ENCODE measurements at places on chromosomes 3 and 15. TPM values are rescaled to one million over a fixed set of nuclear protein-coding genes. Genes with fewer than 3 reads are reported as not detected.

The C3orf22 gene
- total RNA-seq = not detected

The ISG20 gene
- total RNA-seq = 27.2 TPM

The ZIC4 gene
- total RNA-seq = not detected

The MEIS2 gene
- not detected for total RNA-seq

The ZNF662 gene
- total RNA-seq = 1.5 TPM

DNA sequence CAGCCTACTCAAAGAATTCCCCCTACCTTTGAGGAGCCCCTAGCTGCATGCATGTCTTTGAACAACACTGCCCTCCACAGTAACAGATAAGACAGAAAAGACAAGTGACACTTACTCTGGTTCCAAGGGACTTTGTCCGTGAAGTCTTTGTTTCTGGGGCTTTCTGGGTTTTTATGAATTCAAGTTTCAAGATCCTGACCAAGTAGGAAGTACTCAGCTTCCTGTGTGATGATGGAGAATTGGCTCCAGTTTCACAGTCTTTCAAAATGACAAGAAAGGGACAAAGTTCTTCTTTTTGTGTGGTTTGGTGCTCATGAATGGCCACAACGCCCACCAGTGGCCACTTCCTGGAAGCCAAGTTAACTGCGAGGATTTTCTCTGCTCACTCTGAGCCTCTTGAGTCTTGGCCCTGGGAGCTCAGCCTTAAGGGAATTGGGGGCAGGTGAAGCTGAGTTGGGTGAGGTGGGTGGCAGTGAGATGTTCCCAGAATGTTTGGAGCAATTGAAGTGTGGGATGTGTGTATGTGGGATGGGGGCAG is at the start of gene CCR1:
TSS of gene CCR1 (minus strand) at position 147 of the 538 bp plus-strand sequence. CDS start 4,000 bp downstream, outside the sequence.
- peaks cover 30% of the 10 kb centered on the region for H3K4me1 ChIP-seq
- H3K4me3 ChIP-seq = no peak within 1 kb of the TSS
- H3K27me3 ChIP-seq = no peaks in the 10 kb centered on the region
- H3K27ac ChIP-seq = no peak within 1 kb of the TSS
- no peaks in the 10 kb centered on the region for H3K36me3 ChIP-seq
- DNase-seq = peak; percentile 61

DNA sequence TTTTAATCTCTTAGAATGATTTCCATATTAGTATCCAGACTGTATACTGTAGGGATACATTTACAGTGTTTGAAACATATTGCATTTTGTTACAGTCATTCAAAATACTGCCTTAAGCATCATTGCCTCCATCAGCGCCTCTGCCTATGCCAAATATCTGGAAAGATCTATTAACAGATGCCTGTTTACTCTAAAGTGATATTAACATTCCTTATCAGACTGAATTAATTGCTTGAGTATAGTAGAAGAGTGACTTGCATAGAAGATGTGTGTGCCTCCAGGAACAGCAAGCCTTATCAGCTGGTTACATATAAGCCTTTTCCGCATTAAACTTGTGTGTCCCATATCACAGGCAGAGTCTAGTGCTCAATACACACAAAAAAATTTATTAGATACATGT is 379.1 kb downstream of the CADM2 start:
- no peak overlapping the region for H3K27ac ChIP-seq
- no peak for DNase-seq
- H3K27me3 ChIP-seq = no peaks in the 10 kb centered on the region
- H3K4me3 ChIP-seq = no peak overlapping the region

DNA sequence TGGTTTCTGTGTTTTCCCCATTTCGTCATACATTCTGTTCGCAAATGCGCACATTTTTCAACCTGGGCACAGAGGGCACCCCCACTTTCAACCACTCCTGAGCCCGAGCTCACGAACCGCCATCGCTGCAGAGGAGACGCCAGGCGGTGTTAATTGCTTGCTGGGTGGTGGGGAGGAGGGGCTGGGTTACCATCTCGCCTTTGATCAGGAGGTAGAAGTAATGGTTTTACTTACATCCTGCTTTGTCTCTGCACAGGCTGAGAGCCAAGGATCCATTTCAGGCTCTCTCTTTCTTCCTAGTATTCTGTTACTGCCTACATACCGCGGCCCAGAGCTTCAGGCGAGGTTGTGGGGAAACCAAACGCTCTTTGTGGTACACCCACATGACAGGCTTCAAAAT is 177.3 kb upstream of the WNT5A start:
- H3K4me1 ChIP-seq = no peaks in the 10 kb centered on the region
- H3K36me3 ChIP-seq = no peaks in the 10 kb centered on the region
- H3K27ac ChIP-seq = no peak overlapping the region
- no peak overlapping the region for H3K4me3 ChIP-seq
- H3K27me3 ChIP-seq = no peaks in the 10 kb centered on the region

GRCh38 chr3:128152419-128153155 is 694 bp upstream of the EEFSEC start:
- no peaks in the 10 kb centered on the region for H3K27me3 ChIP-seq
- peaks cover 9% of the 10 kb centered on the region for H3K4me1 ChIP-seq
- peaks cover 4% of the 10 kb centered on the region for H3K36me3 ChIP-seq

- no peak for DNase-seq
- no peak overlapping the region for H3K4me3 ChIP-seq
- no peaks in the 10 kb centered on the region for H3K4me1 ChIP-seq
- H3K27me3 ChIP-seq = no peaks in the 10 kb centered on the region
Measured at GRCh38 chr3:24781454-24781853, 286.8 kb upstream of the THRB start.

DNA sequence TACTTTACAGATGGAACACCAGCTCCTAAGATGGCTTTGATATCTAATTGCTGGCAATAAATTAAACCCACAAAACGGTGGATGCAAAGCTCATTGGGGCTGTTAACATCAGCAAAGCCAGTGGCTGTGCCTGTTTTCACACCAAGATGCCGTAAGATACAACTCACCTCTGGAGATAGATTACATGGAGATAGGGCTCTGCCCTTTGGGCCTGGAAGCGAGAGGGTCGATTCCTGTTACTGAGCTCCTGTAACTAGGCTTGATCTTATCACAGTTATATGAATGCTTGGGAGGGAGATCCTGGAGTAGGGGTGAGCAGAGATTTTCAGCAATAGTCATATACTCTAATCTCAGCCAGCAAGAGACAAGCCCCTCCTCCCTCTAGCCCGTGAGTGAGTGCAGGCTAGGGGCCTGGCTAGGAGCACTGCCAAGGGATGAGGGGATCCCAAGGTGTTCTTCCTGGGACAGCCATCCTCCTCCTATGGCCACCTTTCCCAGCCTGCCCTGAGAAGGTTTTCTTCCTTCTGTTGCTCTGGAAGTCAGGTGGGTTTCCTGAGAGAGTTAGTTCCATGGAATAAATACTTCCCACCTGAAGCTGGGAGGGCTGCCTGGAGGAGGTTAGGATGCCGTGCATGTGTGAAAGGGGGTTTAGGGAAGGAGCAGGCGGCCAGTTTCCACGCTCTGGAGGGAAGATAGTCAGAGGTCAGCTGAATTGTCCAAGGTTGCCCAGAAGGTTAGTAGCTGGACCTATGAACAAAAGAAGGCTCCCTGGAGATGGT is 18.1 kb upstream of the DOCK3 start:
- no peak overlapping the region for H3K4me3 ChIP-seq
- DNase-seq = no peak
- no peaks in the 10 kb centered on the region for H3K36me3 ChIP-seq
- H3K27me3 ChIP-seq = no peaks in the 10 kb centered on the region
- H3K27ac ChIP-seq = no peak overlapping the region
- peaks cover 3% of the 10 kb centered on the region for H3K4me1 ChIP-seq

DNA sequence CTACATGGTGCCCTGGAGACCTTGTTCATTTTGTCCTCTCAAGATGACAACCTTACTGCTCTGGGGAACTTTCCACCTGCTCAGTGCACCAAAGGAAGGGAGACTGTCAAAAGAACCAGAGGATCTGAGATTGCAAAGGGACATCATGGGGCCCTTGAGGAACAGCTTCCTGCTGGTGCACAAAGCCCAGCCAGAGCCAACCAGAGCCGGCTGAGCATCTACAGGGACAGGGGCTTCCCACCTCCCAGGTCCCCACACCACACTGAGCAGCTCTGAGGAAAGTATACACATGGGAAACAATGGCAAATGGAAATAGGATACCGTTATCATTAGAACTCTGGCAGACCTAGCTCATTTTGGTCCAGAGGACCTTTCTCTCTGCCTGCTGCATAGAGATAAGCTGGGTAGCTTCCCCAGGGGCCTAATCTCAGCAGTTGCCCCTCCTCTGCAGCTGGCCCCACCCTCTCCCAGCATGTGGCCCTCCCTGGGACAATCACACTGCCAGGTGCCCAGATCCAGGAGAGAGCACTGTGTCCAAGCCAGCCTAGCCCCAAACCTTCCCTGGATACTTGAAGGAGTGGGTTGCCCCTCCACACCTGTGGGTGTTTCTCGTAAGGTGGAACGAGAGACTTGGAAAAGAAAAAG is 123.4 kb upstream of the PRR20G start:
- no peaks in the 10 kb centered on the region for H3K4me1 ChIP-seq
- H3K27ac ChIP-seq = no peak overlapping the region
- H3K36me3 ChIP-seq = no peaks in the 10 kb centered on the region
- H3K27me3 ChIP-seq = no peaks in the 10 kb centered on the region

- H3K36me3 ChIP-seq = no peaks in the 10 kb centered on the region
- no peaks in the 10 kb centered on the region for H3K27me3 ChIP-seq
- H3K4me3 ChIP-seq = no peak overlapping the region
- no peak for DNase-seq
- no peak overlapping the region for H3K27ac ChIP-seq
Measured at GRCh38 chr3:100027321-100027720, 87.0 kb downstream of the FILIP1L start.

DNA sequence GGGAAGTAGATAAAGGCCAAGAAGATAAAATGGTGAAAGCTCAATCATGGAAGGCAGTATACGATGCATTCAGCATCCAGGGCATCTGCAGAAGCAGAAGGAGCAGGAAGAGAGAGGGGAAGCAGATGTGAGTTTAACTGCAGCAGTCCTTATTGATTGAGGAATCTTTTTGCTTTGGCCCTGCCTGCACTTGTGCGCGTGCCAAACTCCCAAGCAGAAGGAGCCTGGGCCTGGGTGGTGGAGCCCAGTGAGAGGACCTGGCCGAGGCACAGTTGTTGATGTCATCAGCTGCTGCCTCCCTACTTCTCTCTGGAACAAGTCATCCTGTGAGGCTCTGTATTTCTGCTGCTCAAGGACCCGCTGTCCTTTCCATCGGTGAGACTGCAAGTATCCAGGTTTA is 65.5 kb upstream of the ROPN1 start:
- no peak overlapping the region for H3K27ac ChIP-seq
- H3K27me3 ChIP-seq = no peaks in the 10 kb centered on the region
- H3K36me3 ChIP-seq = no peaks in the 10 kb centered on the region
- no peak for DNase-seq
- H3K4me3 ChIP-seq = no peak overlapping the region
- H3K4me1 ChIP-seq = no peaks in the 10 kb centered on the region

DNA sequence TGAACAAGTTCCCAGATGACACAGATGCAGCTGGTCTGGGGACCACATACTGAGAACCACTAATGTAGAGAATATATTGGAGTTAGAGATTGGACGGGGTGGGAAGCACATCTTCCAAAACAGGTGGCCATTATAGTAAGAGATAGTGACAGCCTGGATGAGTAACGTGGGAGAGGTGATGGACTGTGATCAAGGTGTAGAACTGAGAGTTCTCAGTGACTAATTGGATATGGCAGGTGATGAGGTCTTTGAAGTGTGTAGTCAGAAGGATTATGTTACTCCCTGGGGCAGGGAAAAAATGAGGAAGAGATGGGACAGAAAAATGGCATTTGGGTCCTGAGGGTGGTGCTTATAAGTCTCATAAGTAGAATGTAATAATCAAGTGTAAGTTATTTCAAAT is 66.6 kb downstream of the KCNMB2 start:
- no peaks in the 10 kb centered on the region for H3K27me3 ChIP-seq
- no peaks in the 10 kb centered on the region for H3K36me3 ChIP-seq
- H3K4me3 ChIP-seq = no peak overlapping the region
- no peaks in the 10 kb centered on the region for H3K4me1 ChIP-seq
- no peak overlapping the region for H3K27ac ChIP-seq

GRCh38 chr3:46939578-46940445 is 36.7 kb downstream of the CCDC12 start:
- DNase-seq = peak; percentile 35
- H3K27me3 ChIP-seq = no peaks in the 10 kb centered on the region
- peaks cover 24% of the 10 kb centered on the region for H3K4me1 ChIP-seq
- H3K36me3 ChIP-seq = peaks cover 36% of the 10 kb centered on the region
- no peak overlapping the region for H3K27ac ChIP-seq
- H3K4me3 ChIP-seq = no peak overlapping the region

DNA sequence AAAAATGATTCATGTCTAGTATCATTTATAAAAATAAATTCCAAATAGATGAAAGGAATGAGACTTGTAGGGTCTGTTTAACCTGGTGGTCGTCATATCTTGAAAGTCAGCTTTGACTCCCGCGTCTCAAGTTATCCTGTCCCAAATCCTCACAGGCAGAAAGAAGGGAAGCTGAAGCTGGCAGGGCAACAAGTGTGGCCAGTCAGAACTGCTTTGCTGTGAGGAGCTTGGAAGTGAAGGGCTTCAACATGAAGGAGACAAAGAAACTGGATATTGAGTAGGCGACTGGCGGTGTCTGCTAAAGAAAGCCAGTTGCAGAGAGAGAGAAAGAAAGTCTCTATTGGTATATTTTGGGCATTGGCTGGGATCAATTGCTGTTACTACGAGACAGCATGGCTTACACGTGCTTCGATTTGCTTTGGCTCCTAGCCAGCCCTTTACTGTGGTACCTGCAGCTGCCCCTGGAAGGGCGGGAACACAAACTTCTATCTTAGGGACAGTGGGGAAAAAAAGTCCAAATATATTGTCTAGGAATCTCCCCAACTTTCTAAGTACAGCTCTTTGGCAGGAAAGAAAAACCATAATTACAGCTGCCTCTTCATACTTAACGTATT is 107.2 kb downstream of the CHST2 start:
- H3K27ac ChIP-seq = no peak overlapping the region
- DNase-seq = no peak
- H3K27me3 ChIP-seq = no peaks in the 10 kb centered on the region

DNA sequence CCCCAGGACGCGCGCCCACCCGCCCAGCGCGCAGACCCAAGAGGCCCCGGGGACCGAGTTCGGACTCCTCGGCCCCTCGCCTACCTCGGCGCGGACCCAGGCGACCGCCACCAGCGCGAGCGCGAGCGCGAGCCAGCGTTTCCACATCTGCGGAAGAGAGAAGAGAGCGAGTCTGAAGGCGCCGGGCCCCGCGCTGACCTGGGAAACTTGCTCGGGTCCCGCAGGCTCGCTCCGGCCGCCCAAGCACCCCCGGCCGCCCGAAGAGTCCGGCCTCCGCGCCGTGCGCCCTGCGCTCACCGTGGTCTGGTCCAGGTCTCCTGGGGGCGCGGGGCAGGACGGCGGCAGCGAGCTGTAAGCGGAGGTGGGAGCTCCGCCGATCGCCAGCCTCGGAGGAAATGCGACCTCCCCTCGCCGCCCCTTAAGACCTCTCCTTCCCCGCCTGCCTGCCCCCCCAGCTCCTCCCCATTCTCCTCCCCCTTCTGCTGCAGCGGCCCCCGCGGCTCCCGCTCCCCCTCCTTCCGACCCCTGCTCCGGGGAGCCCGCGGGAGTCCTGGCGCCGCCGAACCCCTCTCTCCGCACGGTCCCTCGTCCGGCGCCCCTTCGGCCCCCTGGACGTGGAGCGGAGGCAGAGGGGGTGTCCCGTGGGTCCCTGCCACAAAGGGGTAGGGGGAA is at the start of gene FSTL1:
TSS of gene FSTL1 (minus strand) at position 393 of the 672 bp plus-strand sequence. CDS start at position 147, 246 bp downstream.
- H3K4me1 ChIP-seq = no peaks in the 10 kb centered on the region
- no peaks in the 10 kb centered on the region for H3K36me3 ChIP-seq
- H3K27ac ChIP-seq = no peak within 1 kb of the TSS
- no peak for DNase-seq
- H3K27me3 ChIP-seq = peaks cover 7% of the 10 kb centered on the region
- H3K4me3 ChIP-seq = no peak within 1 kb of the TSS

Data from CD8-positive, alpha-beta memory T cell (primary cell).